ENCODE measurements at places on chromosomes 11 and 22.

DNA sequence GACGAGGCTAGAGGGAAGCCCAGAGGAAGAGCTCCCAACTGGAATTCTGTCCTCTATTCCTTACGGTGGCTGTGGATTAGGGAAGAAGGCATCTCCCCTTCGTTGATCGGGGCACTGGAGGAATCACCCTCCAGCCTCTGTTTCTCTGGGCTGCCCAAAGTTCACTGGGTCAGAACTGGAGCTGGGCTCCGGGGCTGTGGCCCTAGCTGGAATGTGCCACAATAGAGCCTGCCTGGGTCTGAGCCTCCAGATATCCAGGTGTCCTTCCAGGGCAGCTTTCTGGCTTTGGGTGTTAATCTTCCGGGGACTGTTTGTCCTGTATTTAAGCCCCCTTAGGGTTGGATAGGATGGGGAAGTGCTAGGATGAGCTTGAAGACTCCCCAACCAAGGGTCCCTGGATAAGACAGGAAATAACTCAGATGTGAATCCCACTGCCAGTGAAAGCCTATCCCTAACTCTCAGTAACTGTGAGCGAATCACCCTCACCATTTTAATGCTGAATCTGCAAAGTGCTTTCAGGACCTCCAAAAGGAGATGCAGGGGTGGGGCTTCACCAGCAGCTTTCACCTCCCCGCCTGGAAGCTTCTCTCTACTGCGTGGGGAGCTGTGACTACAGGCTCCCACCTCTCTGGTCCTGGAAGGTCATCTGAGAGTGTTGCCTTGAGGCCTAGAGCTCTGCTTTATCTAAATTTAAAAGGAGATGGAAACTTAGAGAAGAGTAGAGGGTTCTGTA, 9.5 kb downstream of the YPEL4 start:
- no peak for DNase-seq

DNA sequence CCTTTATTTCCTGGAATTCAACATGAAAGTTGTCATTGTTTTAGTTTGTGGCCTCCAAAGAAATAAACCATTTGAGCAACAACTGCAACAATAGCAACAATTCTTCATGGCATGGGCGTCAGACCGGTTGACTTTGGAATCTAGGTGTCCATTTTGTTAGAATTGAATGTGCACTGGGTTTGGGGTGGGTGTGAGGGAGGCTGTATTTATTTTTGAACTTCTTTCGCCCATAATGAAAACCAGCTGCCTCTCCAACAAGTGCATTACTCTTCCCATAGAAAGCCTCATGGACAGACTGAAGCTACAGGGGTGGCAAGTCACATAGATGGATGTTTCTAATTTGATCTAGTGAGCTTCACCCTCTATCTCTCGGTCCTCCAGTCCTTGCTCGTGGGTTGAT, 85.4 kb downstream of the ADAMTS15 start:
- no peak for DNase-seq

GRCh38 chr11:68709062-68709461, 24.7 kb downstream of the GAL start:
- peak; percentile 43 for DNase-seq

- DNase-seq = no peak
Measured at GRCh38 chr11:11538277-11538960, 83.4 kb downstream of the GALNT18 start.

DNA sequence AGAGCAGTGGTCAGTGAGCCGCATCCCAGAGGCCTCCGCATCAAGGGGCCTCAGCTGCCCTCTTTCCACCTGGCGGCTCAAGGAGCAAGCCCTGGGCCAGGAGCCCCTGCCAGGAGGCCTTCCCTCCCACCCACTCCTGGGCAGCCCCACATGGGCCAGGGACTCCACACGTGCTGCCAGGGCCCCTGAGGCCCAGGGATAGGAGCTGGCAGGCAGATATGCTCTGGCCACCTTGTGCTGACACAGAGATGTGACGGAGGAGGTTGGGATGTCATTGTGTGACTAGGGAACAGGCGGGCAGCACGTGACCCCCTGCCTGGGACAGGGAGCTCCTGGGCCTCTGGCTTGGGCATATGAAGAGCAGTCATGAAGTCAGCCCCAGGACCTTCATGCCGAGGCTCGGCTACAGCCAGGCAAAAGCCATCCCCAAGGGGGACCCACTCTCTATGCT, 77.9 kb downstream of the PIWIL3 start:
- DNase-seq = no peak

- peak; percentile 39 for DNase-seq
Measured at GRCh38 chr11:33207408-33207985, 46.2 kb upstream of the CSTF3 start.

- no peak for DNase-seq
Measured at GRCh38 chr11:131977231-131977630, 606.8 kb downstream of the NTM start.

DNA sequence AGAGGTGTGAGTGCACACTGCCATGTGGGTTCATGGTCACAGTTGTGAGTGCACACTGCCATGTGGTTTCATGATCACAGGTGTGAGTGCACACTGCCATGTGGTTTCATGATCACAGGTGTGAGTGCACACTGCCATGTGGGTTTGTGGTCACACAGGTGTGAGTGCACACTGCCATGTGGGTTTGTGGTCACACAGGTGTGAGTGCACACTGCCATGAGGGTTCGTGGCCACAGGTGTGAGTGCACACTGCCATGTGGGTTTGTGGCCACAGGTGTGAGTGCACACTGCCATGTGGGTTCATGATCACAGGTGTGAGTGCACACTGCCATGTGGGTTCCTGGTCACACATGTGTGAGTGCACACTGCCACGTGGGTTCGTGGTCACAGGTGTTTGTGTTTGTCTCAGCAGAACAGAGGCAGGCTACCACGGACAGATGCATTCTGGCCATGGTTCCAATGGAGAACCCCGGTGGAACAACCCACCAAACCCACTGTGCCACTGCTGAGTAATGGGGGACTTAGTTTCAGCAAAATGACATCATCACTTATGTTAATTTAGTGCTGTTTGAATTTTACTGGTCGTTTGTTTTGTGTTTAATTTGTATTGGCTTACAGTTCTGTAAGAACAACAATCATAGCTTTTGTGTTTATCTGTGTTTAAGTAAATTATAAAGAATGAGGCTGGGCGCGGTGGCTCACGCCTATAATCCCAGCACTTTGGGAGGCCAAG, 57.2 kb downstream of the RPS6KA4 start:
- DNase-seq = no peak

DNA sequence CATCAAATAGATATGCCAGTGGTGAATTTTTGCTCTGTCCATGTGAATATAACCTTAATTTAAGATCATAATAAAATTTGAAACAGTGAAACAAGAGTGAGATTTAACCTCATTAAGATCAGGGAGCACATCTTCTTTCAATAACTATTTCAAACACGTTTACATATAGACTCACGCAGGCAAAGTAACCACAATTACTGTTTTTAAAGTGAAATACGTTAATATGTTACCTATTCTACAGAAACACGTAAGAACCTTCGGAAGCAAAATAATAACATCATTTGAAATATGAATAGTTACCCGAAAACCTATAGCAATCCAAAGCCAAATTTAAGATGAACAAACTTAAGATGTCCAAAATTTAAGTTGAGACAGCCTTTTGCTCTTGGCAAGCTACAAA, 136.2 kb upstream of the ZC3H12C start:
- DNase-seq = no peak

GRCh38 chr11:78586452-78587046, 11.9 kb upstream of the NARS2 start:
- peak; percentile 43 for DNase-seq

GRCh38 chr22:38569972-38570778, at the start of gene DMC1:
TSS of gene DMC1 (minus strand) at chr22:38570183. CDS start at chr22:38568256, 1,927 bp downstream.
- peak; percentile 76 for DNase-seq

All from suppressor macrophage treated with lipopolysaccharide for 1 hour (primary cell).